ENCODE measurements at places on chromosomes 16 and 17.

GRCh38 chr17:50848711-50849110, 13.3 kb downstream of the WFIKKN2 start:
- H3K27ac ChIP-seq = no peak overlapping the region
- no peaks in the 10 kb centered on the region for H3K36me3 ChIP-seq
- no peak for DNase-seq
- no peak overlapping the region for H3K4me3 ChIP-seq
- H3K4me1 ChIP-seq = peaks cover 14% of the 10 kb centered on the region
- H3K27me3 ChIP-seq = no peaks in the 10 kb centered on the region

- H3K4me3 ChIP-seq = peak overlapping the region; percentile 38
- H3K36me3 ChIP-seq = no peaks in the 10 kb centered on the region
- no peaks in the 10 kb centered on the region for H3K4me1 ChIP-seq
These were observed 6.3 kb downstream of the VWA3A start for GRCh38 chr16:22098405-22099255.

DNA sequence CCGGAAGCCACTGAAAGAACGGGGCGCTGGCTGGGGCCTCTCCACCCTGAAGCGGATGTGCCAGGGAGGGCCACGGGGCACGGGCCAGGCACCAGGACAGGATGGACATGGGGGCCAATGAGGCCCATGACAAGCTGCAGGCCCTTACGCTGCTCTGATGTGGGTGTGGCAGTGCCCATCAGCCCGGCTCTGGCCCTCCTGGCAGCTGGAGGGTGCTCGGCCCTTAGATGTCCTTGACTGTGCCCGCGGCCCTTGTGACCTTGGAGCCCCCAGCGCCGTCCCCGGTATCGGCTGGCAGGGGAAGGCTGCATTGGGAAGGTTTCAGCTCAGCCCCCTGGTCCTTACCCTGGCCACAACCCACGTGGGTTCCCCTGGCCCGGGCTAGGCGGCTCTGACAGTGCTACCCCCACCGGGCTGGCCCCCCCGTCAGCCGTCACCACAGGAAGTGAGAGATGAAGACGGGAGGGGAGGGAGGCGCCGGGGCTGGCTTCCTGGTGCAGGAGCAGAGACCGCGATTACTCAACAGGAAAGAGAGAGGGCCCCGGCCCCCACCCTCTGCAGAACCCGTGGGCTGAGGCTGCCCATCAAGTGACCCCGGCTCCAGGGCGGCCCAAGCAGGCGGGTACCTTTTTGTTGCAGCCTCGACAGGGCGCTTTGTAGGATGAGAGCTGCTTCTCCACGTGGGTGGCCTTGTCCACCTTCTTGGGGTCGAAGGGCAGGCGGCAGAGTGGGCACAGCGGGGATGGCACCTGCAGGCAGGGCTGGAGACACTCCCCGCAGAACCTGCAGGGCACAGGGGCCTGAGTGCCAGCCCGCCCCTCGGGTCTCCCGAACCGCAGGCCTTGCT, 5.3 kb downstream of the RNF166 start:
- H3K27ac ChIP-seq = peak overlapping the region; percentile 97
- H3K27me3 ChIP-seq = no peaks in the 10 kb centered on the region
- H3K36me3 ChIP-seq = peaks cover 65% of the 10 kb centered on the region

DNA sequence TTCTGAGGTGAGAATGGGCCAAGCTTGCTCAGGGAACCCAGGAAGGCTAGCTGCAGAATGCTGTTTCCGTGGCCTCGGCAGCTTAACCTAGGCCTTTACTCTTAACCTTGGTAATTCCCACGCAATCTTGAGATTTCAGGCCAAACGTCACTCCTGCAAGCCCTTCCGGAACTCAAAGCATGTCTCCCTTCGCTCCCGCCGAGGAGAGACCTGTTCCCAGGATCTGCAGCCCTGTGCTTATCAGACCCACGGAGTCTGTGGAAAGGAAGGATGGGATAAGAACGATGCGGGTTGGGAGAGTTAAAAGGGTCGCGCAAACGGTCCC, 524 bp upstream of the ZFP3 start:
- H3K4me3 ChIP-seq = peak overlapping the region; percentile 84
- peaks cover 35% of the 10 kb centered on the region for H3K36me3 ChIP-seq
- no peak for DNase-seq
- peak overlapping the region; percentile 94 for H3K27ac ChIP-seq

DNA sequence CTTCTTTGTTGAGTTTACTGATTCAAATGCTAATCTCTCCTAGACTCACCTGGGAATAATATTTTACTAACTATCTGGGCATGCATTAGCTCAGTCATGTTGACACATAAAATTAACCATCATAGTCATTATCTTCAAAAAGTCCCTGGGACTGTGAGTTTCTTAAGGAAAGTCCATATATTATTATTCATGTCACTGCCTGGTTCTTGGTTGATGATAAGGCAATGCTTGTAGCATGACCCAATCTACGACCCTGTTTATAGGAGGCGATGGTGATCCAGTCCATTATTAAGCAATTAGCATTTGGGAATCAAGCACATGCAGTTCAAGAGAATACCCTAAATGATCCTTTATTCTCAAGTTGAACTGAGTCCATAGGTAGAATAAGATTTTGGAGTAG, 54.8 kb upstream of the MPHOSPH6 start:
- no peak for DNase-seq
- peaks cover 25% of the 10 kb centered on the region for H3K27me3 ChIP-seq

DNA sequence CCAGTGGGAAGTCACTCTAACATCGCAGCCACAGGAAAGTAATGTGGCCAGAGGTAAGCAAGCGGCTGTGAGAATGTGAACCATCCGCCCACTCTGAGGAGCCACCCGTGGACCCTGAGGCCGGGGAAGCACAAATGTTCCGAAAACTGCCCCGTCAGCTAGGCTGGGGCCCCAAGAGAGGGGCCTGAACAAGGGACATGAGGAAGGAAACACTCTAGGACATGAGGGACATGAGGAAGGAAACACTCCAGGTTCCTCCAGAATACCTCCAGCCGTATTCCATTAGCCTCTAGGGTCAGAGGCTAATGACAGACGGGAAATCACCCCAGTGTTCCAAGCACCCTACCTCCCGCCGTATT, 317 bp downstream of the TEFM start:
- H3K4me3 ChIP-seq = peak overlapping the region; percentile 87
- peaks cover 47% of the 10 kb centered on the region for H3K4me1 ChIP-seq
- H3K36me3 ChIP-seq = peaks cover 48% of the 10 kb centered on the region
- no peaks in the 10 kb centered on the region for H3K27me3 ChIP-seq
- H3K27ac ChIP-seq = peak overlapping the region; percentile 89

GRCh38 chr16:82070656-82071369, 35.8 kb downstream of the HSD17B2 start:
- H3K36me3 ChIP-seq = no peaks in the 10 kb centered on the region
- no peak overlapping the region for H3K4me3 ChIP-seq
- peaks cover 48% of the 10 kb centered on the region for H3K27me3 ChIP-seq
- H3K4me1 ChIP-seq = peaks cover 8% of the 10 kb centered on the region
- no peak for DNase-seq

GRCh38 chr17:8484465-8484864, 48.8 kb downstream of the NDEL1 start:
- H3K27me3 ChIP-seq = no peaks in the 10 kb centered on the region
- H3K4me3 ChIP-seq = no peak overlapping the region
- no peak overlapping the region for H3K27ac ChIP-seq
- peaks cover 91% of the 10 kb centered on the region for H3K36me3 ChIP-seq

DNA sequence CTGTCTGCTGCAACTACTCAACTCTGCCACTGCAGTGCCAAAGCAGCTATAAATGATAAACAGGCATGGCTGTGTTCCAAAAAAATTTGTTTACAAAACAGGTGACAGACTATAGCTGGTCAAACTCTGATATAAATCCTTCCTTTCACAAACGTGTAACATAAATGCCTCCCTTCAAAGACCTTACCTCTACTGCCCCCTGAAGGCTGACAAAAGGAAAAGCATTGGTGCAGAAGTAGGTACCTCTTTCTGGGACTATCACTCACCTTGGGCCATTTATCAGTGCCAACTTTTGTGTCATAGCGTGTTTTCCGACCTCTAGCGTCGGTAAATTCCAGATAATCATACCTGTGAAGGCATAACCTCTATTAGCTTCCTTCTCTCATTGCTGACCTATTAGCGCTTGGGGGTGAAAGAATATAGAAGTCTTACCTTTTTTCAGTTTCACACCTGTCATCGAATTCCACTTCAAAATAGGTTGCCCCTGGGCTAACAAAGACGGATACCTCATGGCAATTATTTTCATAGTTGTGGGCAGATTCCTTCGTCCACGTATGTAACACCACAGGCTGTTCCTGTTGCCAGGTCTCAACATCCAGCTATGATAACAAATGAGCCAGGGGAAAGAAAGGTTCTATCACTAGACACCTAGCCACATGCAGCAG, 67.9 kb downstream of the ZZEF1 start:
- DNase-seq = no peak
- H3K27ac ChIP-seq = peak overlapping the region; percentile 53
- no peaks in the 10 kb centered on the region for H3K4me1 ChIP-seq
- H3K4me3 ChIP-seq = no peak overlapping the region
- no peaks in the 10 kb centered on the region for H3K27me3 ChIP-seq
- H3K36me3 ChIP-seq = peaks cover 96% of the 10 kb centered on the region

- H3K27ac ChIP-seq = no peak overlapping the region
- H3K4me3 ChIP-seq = peak overlapping the region; percentile 41
- H3K4me1 ChIP-seq = peaks cover 7% of the 10 kb centered on the region
- DNase-seq = peak; percentile 37
- no peaks in the 10 kb centered on the region for H3K36me3 ChIP-seq
- H3K27me3 ChIP-seq = peaks cover 73% of the 10 kb centered on the region
These were observed 721 bp upstream of the BEAN1 start for GRCh38 chr16:66426112-66427035.

- no peak overlapping the region for H3K27ac ChIP-seq
- no peak overlapping the region for H3K4me3 ChIP-seq
- H3K4me1 ChIP-seq = no peaks in the 10 kb centered on the region
- no peaks in the 10 kb centered on the region for H3K36me3 ChIP-seq
These were observed 1.6 kb downstream of the HP start for GRCh38 chr16:72055911-72056310.

- H3K27ac ChIP-seq = no peak overlapping the region
- H3K4me1 ChIP-seq = no peaks in the 10 kb centered on the region
- H3K4me3 ChIP-seq = no peak overlapping the region
- H3K27me3 ChIP-seq = no peaks in the 10 kb centered on the region
- H3K36me3 ChIP-seq = no peaks in the 10 kb centered on the region
- no peak for DNase-seq
These were observed 1466.0 kb downstream of the CDH11 start for GRCh38 chr16:63655846-63656245.

GRCh38 chr17:8016632-8017424, 14.4 kb downstream of the GUCY2D start:
- H3K27ac ChIP-seq = no peak overlapping the region
- H3K36me3 ChIP-seq = no peaks in the 10 kb centered on the region
- peaks cover 38% of the 10 kb centered on the region for H3K27me3 ChIP-seq
- peaks cover 11% of the 10 kb centered on the region for H3K4me1 ChIP-seq
- peak; percentile 64 for DNase-seq
- H3K4me3 ChIP-seq = peak overlapping the region; percentile 71

- peak; percentile 44 for DNase-seq
- H3K4me3 ChIP-seq = peak overlapping the region; percentile 69
- peaks cover 3% of the 10 kb centered on the region for H3K36me3 ChIP-seq
- peak overlapping the region; percentile 92 for H3K27ac ChIP-seq
- H3K27me3 ChIP-seq = no peaks in the 10 kb centered on the region
These were observed 191.5 kb downstream of the SEC14L1 start for GRCh38 chr17:77332034-77332971.

GRCh38 chr16:86477642-86478041, 32.7 kb upstream of the FOXF1 start:
- no peak overlapping the region for H3K4me3 ChIP-seq
- H3K27me3 ChIP-seq = peaks cover 45% of the 10 kb centered on the region
- H3K36me3 ChIP-seq = no peaks in the 10 kb centered on the region
- H3K27ac ChIP-seq = no peak overlapping the region
- DNase-seq = no peak

GRCh38 chr16:22397464-22397863, 23.0 kb upstream of the CDR2 start:
- H3K27ac ChIP-seq = no peak overlapping the region
- H3K27me3 ChIP-seq = no peaks in the 10 kb centered on the region
- H3K4me3 ChIP-seq = no peak overlapping the region
- H3K4me1 ChIP-seq = no peaks in the 10 kb centered on the region
- no peaks in the 10 kb centered on the region for H3K36me3 ChIP-seq
- DNase-seq = no peak

- H3K27me3 ChIP-seq = no peaks in the 10 kb centered on the region
- peak overlapping the region; percentile 39 for H3K4me3 ChIP-seq
- no peak for DNase-seq
These were observed 2.3 kb downstream of the GALK1 start for GRCh38 chr17:75762513-75763268.

DNA sequence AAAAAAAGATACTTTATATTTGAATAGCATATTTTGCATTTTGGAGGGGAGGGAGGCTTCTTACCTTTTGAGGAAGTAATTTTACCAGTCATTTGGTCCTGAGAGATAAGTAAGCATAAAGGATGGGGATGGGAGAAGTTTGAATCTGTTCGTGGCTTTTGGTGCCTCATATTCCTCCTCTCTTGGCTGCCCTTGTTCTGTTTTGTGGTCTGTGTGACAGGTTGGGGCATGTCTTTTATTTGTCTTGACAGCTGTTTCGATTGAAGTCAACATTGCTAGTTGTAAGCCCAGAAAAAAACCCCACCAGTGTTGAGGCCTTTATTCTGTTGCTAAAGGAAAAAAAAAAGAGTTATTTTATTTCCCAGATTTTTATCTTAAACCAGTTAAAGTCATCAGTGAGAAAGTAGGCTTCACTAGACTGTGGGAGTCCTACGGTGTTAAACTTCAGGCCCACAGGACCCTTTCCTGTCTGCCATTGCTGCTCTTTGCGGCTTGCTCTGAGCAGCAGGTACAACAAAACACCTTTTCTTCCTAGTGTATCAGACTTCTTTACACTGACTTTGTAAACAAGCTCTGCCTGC, 11.4 kb downstream of the SLC7A6 start:
- peaks cover 83% of the 10 kb centered on the region for H3K36me3 ChIP-seq
- H3K27ac ChIP-seq = peak overlapping the region; percentile 95
- peak overlapping the region; percentile 19 for H3K4me3 ChIP-seq
- peaks cover 72% of the 10 kb centered on the region for H3K4me1 ChIP-seq
- DNase-seq = no peak

GRCh38 chr16:67245186-67245585, 2.1 kb downstream of the FHOD1 start:
- peaks cover 21% of the 10 kb centered on the region for H3K36me3 ChIP-seq
- peaks cover 66% of the 10 kb centered on the region for H3K4me1 ChIP-seq
- peaks cover 10% of the 10 kb centered on the region for H3K27me3 ChIP-seq
- H3K4me3 ChIP-seq = peak overlapping the region; percentile 93
- H3K27ac ChIP-seq = peak overlapping the region; percentile 98

- DNase-seq = peak; percentile 62
- H3K27ac ChIP-seq = peak overlapping the region; percentile 75
- no peaks in the 10 kb centered on the region for H3K36me3 ChIP-seq
- no peaks in the 10 kb centered on the region for H3K27me3 ChIP-seq
These were observed 52.8 kb downstream of the SDK2 start for GRCh38 chr17:73591296-73592078.

GRCh38 chr16:70298988-70299938, at the start of gene DDX19B:
TSS of gene DDX19B (plus strand) at chr16:70299186. CDS start at chr16:70299298, 112 bp downstream.
- H3K4me3 ChIP-seq = peak within 1 kb of the TSS; percentile 93
- H3K36me3 ChIP-seq = peaks cover 43% of the 10 kb centered on the region
- H3K4me1 ChIP-seq = peaks cover 41% of the 10 kb centered on the region
- DNase-seq = peak; percentile 73
- no peaks in the 10 kb centered on the region for H3K27me3 ChIP-seq

- H3K27me3 ChIP-seq = peaks cover 23% of the 10 kb centered on the region
- no peak overlapping the region for H3K4me3 ChIP-seq
- no peak overlapping the region for H3K27ac ChIP-seq
- no peaks in the 10 kb centered on the region for H3K4me1 ChIP-seq
These were observed 40.3 kb upstream of the BAHCC1 start for GRCh38 chr17:81354954-81355347.
